ENCODE measurements at places on chromosomes 5 and 9.

GRCh38 chr9:28868228-28868990 lies 1295.1 kb upstream of the C9orf72 start:
- DNase-seq: no peak

DNA sequence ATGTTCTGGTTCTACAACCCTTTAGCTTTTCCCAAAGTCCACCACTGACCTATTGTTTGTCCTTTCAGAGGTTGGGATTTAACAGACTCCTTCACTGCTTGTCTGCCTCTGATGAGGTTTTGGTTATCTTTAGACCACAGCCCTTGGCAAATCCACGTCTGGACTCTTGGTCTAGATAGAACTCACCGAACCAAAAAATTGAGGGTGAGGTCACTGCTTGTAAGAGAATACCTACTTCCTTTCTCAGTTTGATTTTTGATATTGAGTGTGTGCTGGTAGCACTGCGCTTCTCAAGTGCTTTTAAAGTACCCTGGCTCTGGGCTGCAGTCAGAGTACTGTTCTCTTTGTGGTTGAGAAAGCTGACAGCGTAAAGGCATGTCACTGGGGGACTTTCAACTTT lies 61.7 kb downstream of the JMY start:
- DNase-seq: no peak

GRCh38 chr5:50576686-50577256 lies 89.7 kb upstream of the PARP8 start:
- no peak for DNase-seq

GRCh38 chr5:29942089-29942488 lies 1251.4 kb upstream of the CDH6 start:
- DNase-seq: no peak

- DNase-seq: no peak
These were observed 222.0 kb upstream of the KLF4 start for GRCh38 chr9:107711542-107711941.

All from stimulated activated CD4-positive, alpha-beta T cell treated with anti-CD3 and anti-CD28 coated beads, Interleukin-12 subunit alpha, Interleukin-12 subunit beta, amount 100 ng/mL, for 24 hours (primary cell).